ENCODE measurements at places on chromosomes 2 and 18.
A peak's percentile ranks its signal among the peaks of the same experiment; 100 is the strongest.

GRCh38 chr2:10137053-10137843 lies 14.7 kb downstream of the RRM2 start:
- no peak for DNase-seq

DNA sequence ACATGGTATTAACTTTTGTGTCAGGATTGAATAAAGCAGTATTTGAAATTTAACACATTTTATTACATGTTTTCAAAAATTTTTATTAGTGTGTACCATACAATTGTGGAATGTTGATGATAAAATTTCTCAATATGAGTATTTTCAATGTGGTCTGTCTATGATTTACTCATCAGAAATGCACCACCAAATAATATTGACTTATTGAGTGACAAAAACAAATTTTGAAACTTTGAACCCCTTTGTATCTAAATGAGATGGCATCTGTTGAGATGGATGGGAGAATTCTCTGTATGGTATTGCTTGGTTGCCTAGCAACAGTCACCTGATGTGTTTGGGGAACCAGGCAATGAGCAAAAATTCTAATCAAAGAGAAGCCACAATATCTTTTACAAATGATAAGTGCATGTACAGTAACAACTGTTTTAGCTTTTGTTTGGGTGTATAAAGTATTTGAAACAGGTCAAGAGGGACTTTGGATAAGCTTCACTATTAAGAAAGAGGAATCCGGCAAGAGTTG lies 400.1 kb downstream of the CCDC85A start:
- DNase-seq: no peak

DNA sequence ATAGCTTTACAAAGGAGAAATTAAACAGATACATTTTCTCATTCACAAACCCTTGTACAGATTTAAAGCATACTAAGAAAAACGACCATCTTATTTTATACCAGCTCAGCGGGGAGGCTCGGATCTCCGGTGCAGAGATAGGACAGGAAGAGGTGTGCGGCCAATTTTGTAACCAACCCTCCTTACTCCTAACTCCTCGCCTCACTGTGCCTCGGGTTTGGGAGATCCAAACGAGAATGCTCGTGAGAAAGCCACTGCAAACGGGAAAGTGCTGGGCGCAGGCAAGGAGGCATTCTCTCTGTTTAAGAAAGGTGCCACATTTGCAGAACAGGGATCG lies 1.2 kb downstream of the KDSR start:
- DNase-seq: peak; percentile 6

- DNase-seq: no peak
These were observed 127.5 kb downstream of the NFATC1 start for GRCh38 chr18:79523206-79523735.

DNA sequence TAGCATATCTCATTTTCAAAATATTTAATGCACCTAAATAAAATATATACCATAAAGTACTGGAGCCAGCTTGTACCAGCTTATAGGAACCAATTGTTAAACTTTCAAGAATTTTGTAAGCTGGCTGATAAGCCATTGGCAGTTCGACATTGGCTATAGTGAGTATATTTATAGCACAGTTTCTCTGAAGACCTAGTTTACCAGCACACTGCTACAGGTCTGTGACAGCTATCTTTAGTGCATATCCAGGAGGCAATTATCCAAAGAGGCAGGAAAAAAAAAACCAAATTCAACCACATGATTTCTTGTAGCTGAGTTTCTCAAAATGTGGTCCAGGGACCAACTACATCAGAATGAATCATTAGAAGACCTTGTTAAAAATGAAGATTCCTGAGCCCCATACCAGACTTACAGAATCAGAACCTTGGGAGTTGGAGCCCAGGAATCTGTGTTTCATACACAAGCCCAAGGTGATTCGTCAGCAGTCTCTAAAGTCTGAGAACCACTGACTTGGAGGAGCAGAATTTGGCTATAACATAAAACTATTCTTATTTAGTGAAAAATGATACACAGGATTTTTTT lies 279.0 kb upstream of the NRP2 start:
- peak; percentile 84 for DNase-seq

GRCh38 chr2:176534798-176535466 lies 265.7 kb downstream of the MTX2 start:
- no peak for DNase-seq

GRCh38 chr2:144102386-144102785 lies 417.5 kb downstream of the ZEB2 start:
- no peak for DNase-seq

- no peak for DNase-seq
These were observed 36.7 kb upstream of the MAPK4 start for GRCh38 chr18:50523165-50523564.

DNA sequence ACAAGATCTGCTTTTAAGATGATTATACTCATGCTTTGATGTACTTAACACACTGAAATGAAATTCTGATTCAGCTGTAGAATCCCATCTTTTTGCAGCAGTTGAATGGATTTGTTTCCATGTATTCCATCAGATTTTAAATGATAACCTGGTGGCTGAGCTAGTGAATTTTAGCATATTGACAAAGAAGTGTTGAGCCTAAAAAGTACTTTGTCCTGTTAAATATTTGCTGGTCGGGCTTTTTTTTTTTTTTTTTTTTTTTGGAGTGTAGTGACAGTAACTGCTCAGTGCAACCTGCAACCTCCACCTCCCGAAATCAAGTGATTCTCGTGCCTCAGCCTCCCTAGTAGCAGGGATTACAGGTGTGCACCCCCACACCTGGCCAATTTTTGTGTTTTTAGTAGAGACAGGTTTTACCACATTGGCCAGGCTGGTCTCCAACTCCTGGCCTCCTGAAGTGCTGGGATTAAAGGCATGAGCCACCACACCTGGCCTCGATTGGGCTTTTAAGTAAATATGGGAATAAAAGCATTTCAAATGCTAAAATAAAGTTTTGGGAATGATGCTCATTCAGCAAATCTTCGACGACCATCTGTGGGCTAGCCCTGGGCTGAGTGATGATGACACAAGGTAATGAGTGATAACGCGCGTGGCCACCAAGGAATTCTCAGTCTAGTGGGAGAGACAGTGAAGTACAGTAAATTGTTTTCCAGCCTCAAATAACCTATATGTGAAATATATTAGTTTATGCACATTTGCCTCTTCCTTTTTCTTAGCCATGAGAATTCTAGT lies 2.2 kb downstream of the ELP2 start:
- no peak for DNase-seq

DNA sequence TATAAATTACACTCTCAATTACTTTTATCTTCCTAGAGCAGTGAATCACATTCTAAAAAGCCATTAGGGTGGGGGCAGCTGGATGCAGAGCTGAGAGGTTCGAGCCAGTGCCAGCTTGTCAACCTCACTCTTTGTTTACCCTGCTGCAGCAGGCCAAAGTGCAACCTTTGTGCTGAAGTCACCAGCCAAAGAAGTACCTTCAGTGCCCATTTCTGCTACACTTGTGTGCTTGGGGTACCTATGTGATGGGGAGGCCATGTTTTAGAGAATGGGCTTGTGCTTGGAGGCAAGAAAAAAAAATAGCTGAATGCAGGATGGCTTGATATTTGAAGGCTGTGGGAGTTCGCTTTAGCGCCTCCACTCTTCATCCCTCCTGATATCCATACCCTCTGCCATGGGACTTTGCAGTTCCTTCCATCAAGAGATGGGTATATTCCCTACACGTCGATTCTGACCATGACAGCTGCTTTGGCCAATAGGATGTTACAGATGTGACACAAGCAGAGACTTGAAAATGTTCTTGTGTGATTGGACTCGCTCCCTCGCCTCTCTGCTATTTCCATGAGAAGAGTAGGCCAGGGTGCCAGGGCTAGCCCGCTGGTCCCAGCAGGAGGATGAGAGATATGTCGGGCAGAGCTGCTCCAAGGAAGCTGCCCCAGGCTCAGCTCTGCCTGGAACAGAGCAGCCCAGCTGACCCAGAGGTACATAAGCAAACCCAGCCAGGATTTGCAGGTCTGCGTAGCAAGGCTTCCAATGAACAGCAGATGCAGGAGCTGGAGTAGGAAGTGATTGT lies 12.7 kb upstream of the FZD5 start:
- DNase-seq: no peak

- DNase-seq: no peak
These were observed 300.7 kb downstream of the NOL4 start for GRCh38 chr18:33923980-33924379.

GRCh38 chr2:37412231-37412630 lies 67.8 kb downstream of the QPCT start:
- no peak for DNase-seq

DNA sequence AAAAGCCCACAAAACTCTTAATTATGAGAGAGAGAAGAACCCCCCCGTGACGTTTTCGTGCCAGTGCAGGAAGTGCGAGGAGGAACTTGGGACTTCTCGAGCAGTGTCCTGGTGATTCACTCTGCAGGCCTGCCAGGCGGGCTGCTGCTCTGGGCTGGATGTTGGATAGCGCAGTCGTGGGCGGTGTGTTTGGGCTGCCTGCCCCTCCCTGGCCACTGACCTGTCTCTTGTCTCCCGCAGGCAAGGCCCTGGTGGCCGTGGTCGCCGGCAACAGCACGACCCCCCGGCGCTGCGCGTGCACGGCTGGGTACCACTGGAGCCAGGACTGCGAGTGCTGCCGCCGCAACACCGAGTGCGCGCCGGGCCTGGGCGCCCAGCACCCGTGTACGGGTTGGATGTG lies 29.0 kb downstream of the TNFRSF11A start:
- DNase-seq: no peak

DNA sequence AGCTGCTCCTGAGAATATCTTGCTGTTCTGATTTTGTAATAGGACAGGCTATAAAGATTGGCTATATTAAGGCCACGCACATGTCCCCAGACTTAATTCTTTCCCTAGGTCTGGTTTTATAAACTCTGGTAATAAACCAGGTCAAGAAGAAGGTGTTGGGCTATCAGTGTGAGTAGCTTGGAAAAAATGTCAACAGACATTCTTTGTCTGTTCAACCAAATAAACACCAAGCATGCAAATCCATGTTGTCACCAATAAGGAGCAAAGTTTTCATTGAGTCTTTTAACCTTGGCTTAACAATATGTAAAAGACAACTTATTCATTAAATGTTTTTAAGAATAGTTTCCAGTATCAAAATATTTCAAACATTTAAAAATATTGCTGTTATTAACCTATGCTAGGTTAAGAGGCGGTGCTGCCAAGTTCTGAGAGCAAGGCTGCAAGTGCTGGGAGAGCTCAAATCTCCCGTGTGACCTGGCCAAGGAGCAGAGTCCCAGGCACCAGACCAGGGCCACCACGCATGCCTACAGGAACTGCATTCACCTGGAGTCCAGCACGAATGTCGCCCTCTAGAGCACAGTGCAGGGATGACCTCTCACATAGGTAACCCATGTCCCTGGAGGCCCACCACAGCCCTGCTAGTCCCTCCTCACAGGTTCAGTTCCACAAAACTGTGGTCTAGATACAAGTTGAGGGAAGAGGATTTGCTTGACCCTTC lies 120.5 kb upstream of the POU3F3 start:
- no peak for DNase-seq

GRCh38 chr2:3108105-3108504 lies 269.5 kb downstream of the EIPR1 start:
- no peak for DNase-seq

DNA sequence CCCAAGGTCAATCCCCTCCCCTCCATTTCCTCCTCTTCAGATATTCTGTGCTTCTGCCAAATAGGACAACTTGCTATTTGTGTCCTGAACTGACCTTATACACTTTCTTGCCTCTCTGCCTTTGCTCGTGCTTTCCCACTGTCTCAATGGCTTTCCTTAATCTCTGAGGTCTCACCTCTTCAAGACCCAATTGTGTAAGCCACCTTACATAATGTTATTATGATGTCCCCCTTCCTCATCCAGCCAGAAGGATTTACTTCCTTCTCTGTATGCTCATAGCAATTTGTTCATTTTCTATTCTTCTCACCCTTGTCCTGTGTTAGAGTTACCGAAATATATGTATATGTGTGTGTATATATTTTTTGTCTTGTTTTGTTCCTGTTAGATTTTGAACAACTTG lies 26.9 kb upstream of the DARS1 start:
- DNase-seq: no peak

- no peak for DNase-seq
These were observed 39.7 kb upstream of the B3GNT7 start for GRCh38 chr2:231355508-231356465.

GRCh38 chr2:69514819-69515218 lies 77.6 kb upstream of the NFU1 start:
- DNase-seq: peak; percentile 24

- DNase-seq: no peak
These were observed 361.4 kb upstream of the ID2 start for GRCh38 chr2:8320311-8321066.

DNA sequence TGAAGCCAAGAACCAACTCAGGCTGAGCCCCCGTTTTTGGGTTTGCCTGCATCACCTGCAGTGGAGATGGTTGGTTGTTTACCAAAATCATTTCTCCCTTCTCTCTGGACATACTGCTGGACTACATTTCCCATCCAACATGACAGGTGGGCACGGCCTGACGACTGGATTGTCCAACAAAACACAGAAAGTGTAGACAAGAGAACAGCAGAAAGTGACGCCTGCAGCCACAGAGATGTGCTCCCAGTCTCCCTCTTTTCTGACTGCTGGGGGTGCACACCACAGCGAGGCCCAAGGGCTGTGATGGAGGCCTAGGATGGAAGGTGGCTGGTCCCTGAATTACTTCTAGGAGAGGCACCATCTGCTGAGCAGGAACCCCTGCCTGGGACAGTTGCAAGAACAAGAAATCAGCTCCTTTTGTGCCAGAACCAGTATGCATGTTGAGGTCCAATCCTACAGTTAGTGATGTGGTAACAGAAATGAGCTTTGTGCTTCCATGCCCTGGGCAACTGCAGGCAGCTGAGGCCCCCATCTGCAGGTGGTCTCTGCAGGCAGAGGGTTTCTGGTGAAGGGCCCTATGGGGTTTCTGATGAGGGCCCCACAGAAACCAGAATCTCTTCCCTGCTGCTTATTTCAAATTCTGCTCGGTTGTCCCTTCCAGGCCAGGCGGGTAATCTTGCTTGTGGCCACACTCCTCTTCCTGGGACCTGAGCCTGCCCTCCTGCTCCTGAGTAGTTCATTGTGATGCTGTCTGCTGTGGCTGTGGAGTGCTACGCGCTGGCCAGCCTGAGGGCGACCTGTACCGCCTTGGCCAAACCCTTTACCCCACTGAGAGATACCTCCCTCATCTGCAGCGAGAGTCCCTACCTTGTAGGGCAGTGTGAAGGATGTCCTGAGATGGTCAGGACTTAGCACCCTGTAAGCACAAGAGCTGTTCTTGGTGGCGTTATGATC lies 168.3 kb downstream of the ASB1 start:
- DNase-seq: no peak

GRCh38 chr2:26617588-26618083 lies 23.5 kb downstream of the CIB4 start:
- no peak for DNase-seq

- peak; percentile 22 for DNase-seq
These were observed 269.4 kb downstream of the GBX2 start for GRCh38 chr2:235898766-235899165.

DNA sequence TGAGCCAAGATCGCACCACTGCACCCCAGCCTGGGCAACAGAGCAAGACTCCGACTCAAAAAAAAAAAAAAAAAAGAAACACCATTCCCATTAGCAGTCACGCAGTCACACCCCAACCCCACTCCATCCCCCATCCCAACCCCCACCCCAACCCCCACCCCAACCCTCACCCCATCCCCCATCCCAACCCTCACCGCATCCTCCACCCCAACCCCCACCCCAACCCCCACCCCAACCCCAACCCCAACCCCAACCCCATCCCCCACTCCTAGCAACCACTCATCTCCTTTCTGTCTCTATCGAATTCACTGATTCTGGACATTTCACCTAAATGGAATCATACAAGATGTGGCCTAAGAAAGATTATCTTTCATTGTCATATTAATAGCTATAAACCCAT lies 25.9 kb upstream of the ATP9B start:
- DNase-seq: no peak
